ENCODE measurements at places on chromosomes 12 and 14.

- DNase-seq, result no peak
Measured at GRCh38 chr14:104750056-104750752, 2.7 kb upstream of the SIVA1 start.

- DNase-seq, result peak; percentile 75
Measured at GRCh38 chr12:124837958-124838803, 25.5 kb downstream of the SCARB1 start.

GRCh38 chr12:84594157-84594556 is 318.4 kb downstream of the SLC6A15 start:
- no peak for DNase-seq

- no peak for DNase-seq
Measured at GRCh38 chr12:96719660-96720362, 187.2 kb upstream of the NEDD1 start.

DNA sequence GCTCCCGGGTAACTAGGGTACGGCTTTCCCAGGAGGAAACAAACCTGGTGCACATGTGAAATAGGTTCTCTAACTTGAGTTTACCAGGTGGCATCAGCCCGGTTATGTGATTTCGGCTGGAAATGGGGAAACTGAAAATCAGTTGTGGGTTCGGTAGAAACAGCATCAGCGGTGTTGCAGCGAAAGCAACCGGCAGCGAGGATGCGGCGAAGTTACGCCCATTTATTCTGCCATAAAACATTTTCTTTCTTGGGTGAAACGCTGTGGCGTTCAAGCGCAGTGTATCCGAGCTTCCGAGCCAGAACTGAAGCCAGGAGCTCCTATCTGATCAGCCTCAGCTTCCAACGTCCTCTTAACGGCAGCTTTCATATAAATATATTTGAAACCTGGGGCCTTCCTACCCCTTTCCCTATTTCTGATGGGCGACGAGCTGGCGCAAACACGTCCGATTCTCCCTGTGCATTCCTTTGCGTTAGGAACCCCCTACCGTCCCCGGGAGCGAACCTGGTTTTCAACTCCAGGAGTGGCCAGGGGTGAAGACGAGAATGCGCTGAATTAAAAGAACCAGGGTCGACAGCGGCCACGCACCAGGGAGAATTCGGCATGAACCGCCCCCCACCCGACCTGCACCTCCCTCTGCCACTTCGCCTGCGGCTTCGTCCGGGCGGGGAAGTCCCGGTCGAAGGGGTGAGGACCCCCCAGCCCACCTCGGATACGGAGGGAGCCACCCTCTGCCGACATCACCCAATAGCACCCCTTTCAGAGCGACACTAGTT is 1.6 kb downstream of the DPF3 start:
- no peak for DNase-seq

GRCh38 chr14:77830692-77831091 is 30.8 kb downstream of the ADCK1 start:
- DNase-seq, result no peak

DNA sequence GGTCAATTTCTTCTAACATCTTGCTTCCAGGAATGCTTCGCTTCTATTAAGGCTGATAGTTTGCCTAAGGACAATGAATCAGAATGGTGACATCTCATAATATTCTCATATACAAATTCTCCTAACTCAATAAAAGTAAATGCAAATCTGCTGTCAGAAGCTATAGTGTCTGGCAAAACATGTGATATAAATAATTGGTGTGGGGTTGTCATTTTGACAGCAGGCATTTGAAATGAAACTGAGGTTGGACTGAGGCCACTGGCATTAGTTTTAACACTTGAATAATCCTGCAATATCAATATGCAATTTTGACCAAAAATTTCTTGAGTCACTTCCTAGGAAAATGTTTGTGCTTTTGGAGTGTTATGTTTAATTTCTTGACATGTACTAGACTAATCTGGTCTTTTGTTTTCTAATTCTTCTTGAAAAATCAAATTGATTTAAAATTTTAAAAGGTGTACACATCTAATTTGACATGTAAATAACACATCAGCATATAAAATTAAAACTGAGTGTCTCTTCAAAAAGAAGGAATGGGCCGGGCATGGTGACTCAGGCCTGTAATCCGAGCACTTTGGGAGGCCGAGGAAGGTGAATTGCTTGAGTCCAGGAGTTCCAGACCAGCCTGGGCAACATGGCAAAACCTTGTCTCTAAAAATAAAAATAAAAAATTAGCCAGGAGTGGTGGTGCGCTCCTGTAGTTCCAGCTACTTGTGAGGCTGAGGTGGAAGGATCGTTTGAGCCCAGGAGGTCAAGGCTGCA is 92.3 kb upstream of the BTG1 start:
- DNase-seq, result no peak

DNA sequence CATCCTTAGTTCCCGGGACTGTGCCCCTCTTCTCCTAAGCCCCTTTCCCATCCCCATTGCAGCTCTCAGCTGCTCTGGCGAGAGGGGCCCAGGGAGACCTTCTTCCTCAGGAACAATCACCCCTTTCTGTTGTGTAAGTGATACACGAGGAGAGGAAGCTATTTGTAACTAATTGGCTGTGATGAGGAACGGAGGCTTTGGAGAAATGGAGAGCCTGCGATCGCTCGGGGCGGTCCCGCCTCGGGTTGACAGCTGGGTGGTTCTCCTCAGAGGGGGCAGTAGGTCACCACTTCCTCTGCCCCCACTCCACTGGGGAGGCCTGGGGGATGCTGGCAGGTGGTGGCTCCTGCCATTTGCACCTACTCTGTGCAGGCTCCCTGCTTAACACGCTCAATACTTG is 6.6 kb upstream of the PGF start:
- no peak for DNase-seq

DNA sequence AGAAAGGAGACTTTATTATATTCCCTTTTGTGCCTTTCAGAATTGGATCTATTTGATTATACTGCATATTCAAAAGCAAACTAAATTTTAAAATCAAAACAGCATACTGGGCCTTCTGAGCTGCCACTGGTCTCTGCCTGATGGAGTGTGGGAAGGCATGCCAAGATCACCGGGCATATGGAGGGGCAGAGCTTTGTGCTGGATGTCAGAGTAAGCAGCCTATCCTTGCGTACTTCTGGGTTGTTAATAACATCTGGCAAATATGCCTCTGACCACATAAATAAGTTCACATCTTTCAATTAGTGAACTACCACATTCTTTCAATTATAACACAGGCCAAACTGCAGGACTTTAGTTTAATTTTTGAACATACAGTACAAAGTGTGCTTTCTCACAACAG is 18.3 kb downstream of the MLH3 start:
- DNase-seq, result no peak
